ENCODE measurements at places on chromosomes 7 and 10. TPM values are rescaled to one million over a fixed set of nuclear protein-coding genes. Genes with fewer than 3 reads are reported as not detected.

Gene TMEM130
- total RNA-seq, result not detected

Gene RET
- 0.09 TPM for total RNA-seq

Gene CLCN1
- not detected for total RNA-seq

Gene TAS2R5
- 0.94 TPM for total RNA-seq

Gene AGR3
- not detected for total RNA-seq

Gene AOAH
- not detected for total RNA-seq

Gene TAS2R41
- total RNA-seq, result not detected

Gene VWDE
- total RNA-seq, result 0.19 TPM

Gene AKR1C8
- not detected for total RNA-seq

Gene TMEM229A
- not detected for total RNA-seq

Gene NKX1-2
- not detected for total RNA-seq

Gene XPNPEP1
- 159 TPM for total RNA-seq

Gene CHAT
- not detected for total RNA-seq

Gene TLX1
- not detected for total RNA-seq

Gene ELMO1
- total RNA-seq, result 38.6 TPM

Gene DBNL
- total RNA-seq, result 138 TPM

Gene TCERG1L
- not detected for total RNA-seq

Gene PGAM2
- total RNA-seq, result not detected

Gene ANKRD61
- 0.09 TPM for total RNA-seq

Gene EVX1
- not detected for total RNA-seq

Gene OLAH
- total RNA-seq, result 0.09 TPM

Gene CHRM2
- not detected for total RNA-seq

Gene MMRN2
- total RNA-seq, result 430 TPM

Gene UTF1
- not detected for total RNA-seq

Gene GDF10
- total RNA-seq, result not detected

Gene CPA5
- not detected for total RNA-seq

Gene SMKR1
- total RNA-seq, result 0.28 TPM

Gene SEPTIN7
- 205 TPM for total RNA-seq

Gene TDRD1
- total RNA-seq, result not detected

Gene PLAU
- total RNA-seq, result 46.1 TPM

Gene ASB10
- total RNA-seq, result not detected

Gene TSPAN33
- 0.38 TPM for total RNA-seq

Gene GAD2
- total RNA-seq, result not detected

Gene GPR15LG
- not detected for total RNA-seq

Gene COL28A1
- total RNA-seq, result not detected

Gene HOXA6
- 0.36 TPM for total RNA-seq

Gene PHYHIPL
- total RNA-seq, result not detected

Gene ST8SIA6
- total RNA-seq, result 0.72 TPM

Gene CALHM1
- not detected for total RNA-seq

Gene TMEM140
- total RNA-seq, result 8.3 TPM

Gene PPP1R3C
- 0.72 TPM for total RNA-seq

Gene PRSS37
- not detected for total RNA-seq

Gene LHFPL3
- total RNA-seq, result not detected

Gene GPR146
- 40.0 TPM for total RNA-seq

Gene SPDYE6
- total RNA-seq, result not detected

Gene OR2A1
- total RNA-seq, result not detected

Gene CYP3A7
- total RNA-seq, result not detected

Gene GRID2IP
- under 0.01 TPM for total RNA-seq

Gene TFEC
- total RNA-seq, result 1.0 TPM

Gene MRPS24
- total RNA-seq, result 54.9 TPM

Gene CABCOCO1
- not detected for total RNA-seq

Gene CAMK2G
- total RNA-seq, result 27.2 TPM

Gene FBXO24
- total RNA-seq, result 0.09 TPM

Gene DOCK4
- 199 TPM for total RNA-seq

Gene PRKAG2
- total RNA-seq, result 28.2 TPM

Gene KCNH2
- not detected for total RNA-seq

Gene CTAGE6
- 2.2 TPM for total RNA-seq

Gene KRIT1
- 37.2 TPM for total RNA-seq

Gene TCTN3
- 19.8 TPM for total RNA-seq

Gene NPSR1
- total RNA-seq, result not detected
